ENCODE measurements at places on chromosomes 2 and 18. TPM values are rescaled to one million over a fixed set of nuclear protein-coding genes. Genes with fewer than 3 reads are reported as not detected.

ASTL gene
- total RNA-seq = not detected

PLCL1 gene
- 1.1 TPM for total RNA-seq

FAM110C gene
- not detected for total RNA-seq

CYP1B1 gene
- total RNA-seq = 23.0 TPM

CAMKMT gene
- 5.8 TPM for total RNA-seq

SP5 gene
- not detected for total RNA-seq

IER3IP1 gene
- total RNA-seq = 39.0 TPM
